ENCODE measurements at places on chromosomes 2 and 18. TPM values are rescaled to one million over a fixed set of nuclear protein-coding genes. Genes with fewer than 3 reads are reported as not detected.

DNA sequence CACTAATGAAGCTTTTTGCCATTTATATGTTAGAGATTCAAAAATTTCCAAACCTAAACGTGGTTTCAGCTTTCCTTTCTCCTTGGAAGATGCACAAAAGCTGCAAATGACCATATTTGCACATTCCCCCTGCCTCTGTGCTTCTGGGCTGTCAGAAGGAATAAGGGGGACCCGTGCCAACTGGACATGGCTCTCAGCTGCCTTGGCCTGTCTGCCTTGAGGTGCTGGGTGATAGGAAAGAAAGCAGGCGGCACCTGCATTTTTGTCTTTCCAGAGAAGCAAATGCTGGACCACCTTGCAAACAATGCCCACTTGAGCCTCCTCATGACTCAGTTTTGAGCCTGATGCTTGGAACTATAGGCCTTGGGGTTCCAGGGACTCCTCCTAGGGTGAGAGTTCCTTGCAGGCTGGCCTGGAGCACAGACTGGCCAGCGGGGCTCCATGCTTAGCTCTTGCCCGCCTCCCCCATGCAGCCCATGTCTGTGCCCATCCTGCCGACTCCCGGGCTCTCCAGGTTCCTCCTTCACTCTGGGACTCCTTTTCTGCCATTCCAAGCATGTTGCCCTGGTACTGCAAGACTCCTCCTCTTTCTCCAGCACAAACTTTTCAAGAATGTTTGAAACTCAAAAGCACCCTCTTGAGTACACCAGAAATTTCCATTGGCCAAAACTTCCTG lies 109.0 kb upstream of the EPAS1 start:
- no peak for DNase-seq

DNA sequence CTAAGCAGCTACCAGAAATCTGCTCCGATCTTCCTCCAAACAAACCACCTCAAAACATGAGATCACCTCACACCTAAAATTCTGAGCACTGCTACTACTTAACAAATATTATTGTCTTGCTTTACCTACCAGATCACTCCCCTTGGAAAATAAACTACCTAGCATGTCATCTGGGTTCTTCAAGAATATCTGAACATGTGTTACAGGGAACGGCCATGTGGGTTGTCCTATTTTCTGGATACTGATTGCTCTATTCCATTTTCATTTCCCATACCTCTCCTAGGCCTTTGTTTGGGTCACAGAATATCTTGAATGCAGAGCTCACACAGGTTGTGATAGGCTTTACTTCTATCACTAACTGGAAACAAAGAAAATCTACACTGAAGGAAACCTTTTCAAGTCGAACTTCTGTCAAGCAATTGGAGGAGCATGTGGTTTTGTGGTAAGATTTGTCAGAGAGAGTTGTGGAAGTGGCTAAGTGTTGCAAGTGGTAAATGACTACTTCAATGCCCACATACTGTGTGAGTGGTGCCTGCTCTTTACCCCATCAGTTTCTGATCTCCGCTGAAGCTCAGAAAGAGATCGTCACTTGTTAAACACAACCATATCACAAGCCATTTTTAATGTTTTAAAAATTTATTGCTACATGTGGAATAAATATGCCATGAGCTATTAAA lies 739.1 kb upstream of the ZEB2 start:
- no peak for DNase-seq

GRCh38 chr2:64035072-64035942 lies 16.1 kb upstream of the VPS54 start:
- no peak for DNase-seq

TRAPPC8 gene
- 54.5 TPM for polyA plus RNA-seq

UPP2 gene
- 10.6 TPM for polyA plus RNA-seq

DNA sequence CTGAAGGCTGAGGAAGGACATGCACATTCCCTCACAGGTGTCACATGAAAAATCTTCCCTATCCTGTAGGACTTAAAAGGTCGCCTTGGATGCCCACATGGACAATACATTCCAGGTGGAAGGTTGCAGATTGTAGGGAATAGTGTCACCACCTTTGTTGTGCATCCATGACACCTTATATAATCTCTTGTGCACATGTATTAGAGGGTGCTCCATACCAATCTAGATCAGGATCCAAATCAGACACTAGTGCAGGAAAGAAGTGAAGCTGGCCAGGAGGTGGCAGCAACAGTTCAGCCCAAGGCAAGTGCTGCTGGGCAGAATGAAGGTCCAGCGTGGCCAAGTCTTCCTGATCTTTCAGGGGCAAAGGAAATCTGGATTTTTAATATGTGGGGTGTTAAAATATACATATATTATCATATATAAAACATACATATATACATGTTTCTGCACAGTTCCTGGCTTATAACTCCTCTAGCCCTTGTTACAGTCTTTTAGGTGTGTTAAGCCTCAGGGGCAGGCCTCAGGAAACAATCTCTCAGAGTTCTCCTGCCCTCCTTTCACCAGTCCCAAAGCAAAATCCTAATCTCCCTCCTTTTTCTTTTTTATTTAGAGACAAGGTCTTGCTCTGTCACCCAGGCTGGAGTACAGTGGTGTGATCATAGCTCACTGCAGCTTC lies 16.6 kb downstream of the NIF3L1 start:
- DNase-seq, result no peak

TLX2 gene
- polyA plus RNA-seq, result 0.14 TPM

KCNIP3 gene
- 15.5 TPM for polyA plus RNA-seq

DNA sequence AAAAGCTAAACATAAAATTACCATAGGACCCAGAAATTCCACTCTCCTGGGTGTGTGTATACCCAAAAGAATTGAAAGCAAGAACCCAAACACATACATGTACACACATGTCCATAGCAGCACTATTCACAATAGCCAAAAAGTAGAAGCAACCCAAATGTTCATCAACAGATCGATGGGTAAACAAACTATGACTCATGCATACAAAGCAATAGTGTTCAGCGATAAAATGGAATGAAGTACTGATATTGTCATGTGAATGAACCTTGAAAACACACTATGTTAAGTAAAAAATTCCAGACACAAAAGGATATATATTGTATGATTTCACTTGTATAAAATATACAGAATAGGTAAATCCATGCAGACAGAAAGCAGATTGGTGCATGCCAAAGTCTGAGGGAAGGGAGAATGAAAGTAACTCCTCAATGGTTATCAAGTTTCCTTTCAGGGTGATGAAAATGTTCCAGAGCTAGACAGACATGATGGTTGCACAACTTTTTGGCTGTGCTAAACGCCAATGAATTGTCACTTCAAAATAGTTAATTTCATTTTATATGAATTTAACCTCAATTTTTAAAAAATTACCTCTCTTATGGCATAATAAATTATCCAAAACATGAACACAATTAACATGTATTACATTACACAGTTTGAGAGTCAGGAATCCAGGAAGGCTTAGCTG lies 35.5 kb downstream of the GKN2 start:
- no peak for DNase-seq

DNA sequence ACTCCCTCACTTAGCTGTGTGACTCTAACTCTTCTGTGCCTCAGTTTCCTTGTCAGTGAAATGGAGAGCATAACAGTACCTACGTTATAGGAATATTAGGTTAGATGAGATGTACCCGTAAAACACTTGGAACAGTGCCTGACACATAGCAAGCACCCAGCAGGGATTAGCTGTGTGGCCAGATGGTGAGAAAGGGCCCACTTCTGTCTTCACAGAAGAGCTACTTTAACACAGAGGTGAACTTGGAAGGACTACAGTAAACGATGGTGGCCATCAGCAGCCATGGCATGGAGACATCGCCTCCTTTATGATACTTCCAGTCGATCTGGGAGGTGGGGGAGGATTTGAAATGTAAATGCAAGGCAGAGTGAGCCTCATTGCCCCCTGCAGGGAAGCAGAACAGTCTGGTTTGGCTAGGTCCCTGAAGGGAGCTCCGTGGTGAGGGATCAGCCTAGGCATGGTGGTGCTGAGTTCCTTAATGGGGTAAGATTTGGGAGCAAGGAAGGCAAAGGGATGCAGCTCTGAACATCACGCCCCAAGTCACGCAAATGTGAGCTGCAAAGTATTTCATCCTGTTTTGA lies 101.7 kb upstream of the ALPP start:
- DNase-seq, result no peak

DNA sequence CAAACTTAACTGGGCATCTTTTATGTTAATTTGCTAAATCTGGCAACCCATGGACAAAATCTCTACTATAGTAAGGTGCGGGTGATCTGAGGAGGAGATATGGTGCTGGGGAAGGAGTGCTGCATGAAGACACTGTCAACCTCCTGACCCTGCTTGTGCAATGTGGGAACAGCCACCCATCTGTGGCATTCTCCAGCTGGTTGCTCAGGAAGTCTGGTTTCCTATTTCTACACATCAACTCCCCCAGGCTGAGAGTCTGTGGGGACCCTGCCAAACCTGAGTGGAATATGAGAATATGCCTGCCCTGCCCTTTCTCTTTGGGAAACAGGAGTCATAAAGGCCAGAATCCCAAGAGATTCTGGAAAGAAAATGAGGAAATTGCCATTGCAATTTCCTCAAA lies 60.1 kb upstream of the PAX3 start:
- DNase-seq, result no peak

- no peak for DNase-seq
Measured at GRCh38 chr2:100397118-100397860, 20.2 kb downstream of the CHST10 start.

DNA sequence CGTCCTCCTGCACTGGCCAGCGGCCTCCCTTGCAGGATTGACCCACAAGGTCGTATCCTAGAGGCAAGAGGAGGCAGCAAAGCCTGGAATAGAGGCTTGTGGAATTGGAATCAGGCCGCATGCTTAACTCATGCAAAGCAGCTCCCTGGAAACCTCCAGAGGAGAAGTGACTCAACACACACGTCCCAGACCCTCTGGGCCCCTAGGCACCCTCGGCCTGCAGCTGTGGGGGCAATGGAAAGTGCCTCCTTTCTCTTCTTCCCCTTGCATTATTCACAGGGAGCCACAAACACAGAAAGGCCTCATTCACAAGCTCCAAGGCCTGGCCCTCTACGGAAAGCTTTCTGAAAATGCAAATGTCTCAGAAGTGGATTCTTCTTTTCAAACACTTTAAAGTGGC lies 19.6 kb downstream of the SPATA3 start:
- DNase-seq, result no peak

CHN1 gene
- 25.0 TPM for polyA plus RNA-seq

ANKRD23 gene
- 2.4 TPM for polyA plus RNA-seq

- DNase-seq, result no peak
Measured at GRCh38 chr18:10454681-10455557, 484 bp downstream of the APCDD1 start.

STK25 gene
- 207 TPM for polyA plus RNA-seq

DNA sequence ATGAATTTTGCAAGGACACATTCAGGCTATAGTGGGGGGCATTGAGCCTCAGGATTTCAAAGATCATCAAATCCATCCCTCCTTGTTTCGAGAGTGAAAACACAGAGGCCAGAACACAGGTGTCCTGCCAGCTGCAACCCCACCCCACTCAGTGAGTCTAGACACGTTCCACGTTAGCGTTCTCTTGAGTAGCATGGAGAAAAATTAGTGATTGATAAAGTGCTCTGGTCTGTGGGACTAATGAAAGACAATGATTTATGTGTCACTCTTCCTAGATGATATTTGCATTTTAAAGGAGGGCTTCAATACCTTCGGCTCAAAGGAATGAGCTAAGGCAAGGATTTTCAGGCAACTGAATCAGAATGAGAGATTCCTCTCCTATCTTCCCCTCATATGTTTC lies 43.8 kb downstream of the SLC4A3 start:
- DNase-seq, result no peak

- DNase-seq, result no peak
Measured at GRCh38 chr18:43870626-43871025, 593.3 kb upstream of the SYT4 start.

DNA sequence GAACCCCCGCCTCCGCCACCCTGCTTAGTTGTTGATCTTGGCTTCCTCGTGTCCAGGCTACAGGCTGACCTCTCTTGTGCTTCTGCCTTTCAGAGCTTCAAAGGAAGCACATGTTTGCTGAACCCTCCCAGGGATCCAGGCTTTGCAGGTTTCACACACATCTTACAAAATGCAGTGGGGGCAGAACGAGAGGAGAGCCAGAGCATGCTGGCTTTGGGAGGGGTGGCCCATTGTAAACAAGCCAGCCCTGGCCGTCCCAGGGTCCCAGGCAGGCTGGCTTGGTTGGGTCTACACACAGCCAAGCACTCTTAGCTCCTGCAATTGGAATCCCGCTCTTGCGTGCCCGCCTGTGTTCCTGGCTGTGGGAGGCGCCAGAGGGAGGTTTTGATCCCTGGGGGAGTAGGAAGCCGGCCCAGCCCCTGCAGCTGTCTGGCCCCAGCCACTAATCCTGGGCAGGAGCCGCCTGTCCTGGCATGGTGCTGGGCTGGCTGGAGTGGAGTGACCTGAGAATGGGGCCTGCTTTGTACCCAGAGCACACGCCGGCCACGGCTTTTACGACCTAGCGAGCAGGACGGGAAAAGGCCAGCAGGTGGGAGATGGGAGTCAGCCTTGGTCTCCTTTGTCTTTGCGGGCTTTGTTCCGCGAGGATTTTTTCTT lies 53.9 kb downstream of the SH3BP4 start:
- peak; percentile 54 for DNase-seq

ITM2C gene
- 1,175 TPM for polyA plus RNA-seq

- DNase-seq, result no peak
Measured at GRCh38 chr18:75809151-75809925, 381.8 kb upstream of the SMIM21 start.

PRSS56 gene
- polyA plus RNA-seq, result 0.27 TPM

ADAM23 gene
- polyA plus RNA-seq, result 7.6 TPM
